ENCODE measurements at places on chromosomes 5 and 9.

- no peak for DNase-seq
These were observed 19.8 kb downstream of the TGFBR1 start for GRCh38 chr9:99124534-99125255.

DNA sequence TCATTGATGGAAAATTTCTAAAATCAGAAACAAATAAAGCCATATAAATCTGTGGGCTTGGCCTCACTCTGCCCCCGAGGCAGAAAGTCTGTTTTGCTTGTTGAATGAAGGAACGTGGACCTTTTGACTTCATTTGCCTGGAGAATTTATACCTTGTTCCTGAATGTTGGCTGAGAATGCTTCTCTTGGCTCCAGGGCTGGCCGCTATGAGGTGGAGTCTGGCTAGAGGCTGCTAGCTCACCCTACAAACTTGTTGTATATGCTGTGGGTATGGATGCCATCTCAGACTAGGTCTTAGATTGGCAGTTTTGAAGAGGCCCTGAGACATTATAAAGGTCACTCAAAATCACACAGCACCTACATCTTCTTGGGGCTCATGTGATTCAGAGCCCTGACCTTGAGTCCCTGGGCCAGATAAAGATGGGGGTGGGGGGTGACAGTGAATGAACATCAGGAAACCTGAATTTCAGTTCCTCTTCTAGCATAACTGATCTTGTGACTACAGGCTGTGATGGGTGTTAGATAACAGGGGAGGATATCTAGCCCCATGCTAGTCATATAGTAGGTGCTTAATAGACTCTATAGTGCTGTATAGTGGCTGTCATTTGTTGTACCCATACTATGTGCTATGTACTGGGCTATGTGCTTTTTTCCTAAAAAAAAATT is 2.8 kb downstream of the GM2A start:
- DNase-seq, result peak; percentile 81

- DNase-seq, result no peak
These were observed 60.2 kb downstream of the WNK2 start for GRCh38 chr9:93244101-93244500.

- DNase-seq, result no peak
These were observed 17.2 kb upstream of the EFNA5 start for GRCh38 chr5:107687937-107688336.

- DNase-seq, result no peak
These were observed 183.6 kb downstream of the AOPEP start for GRCh38 chr9:94909965-94910730.

All from suppressor macrophage treated with lipopolysaccharide for 4 hours (primary cell).